CD4-positive, alpha-beta T cell treated with Interleukin-4 for 4 hours (primary cell): ENCODE measurements at places on chromosomes 11 and 22.

GRCh38 chr11:83736684-83737083, 450.5 kb upstream of the CCDC90B start:
- DNase-seq = no peak

- DNase-seq = no peak
These were observed 429.3 kb upstream of the FAT3 start for GRCh38 chr11:91795139-91795887.

DNA sequence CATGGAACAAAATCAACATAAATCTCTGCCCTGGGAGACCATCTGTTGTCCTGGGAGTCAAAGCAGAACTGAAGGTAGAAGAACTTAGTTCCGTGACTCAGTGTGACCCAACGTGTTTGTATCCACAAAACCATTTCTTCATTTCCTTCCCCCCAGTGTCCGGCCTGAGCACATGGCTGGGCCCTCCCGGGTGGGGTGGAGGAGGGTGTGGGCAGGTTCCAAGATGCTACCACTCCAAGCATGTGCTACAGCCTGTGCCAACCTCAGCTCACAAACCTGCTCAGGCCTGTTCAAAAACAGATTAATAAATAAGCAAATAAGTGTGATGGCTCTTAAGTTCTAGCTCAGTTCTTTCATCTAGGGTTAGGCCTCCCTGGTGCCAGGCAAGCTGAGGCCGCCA, 55.3 kb downstream of the SHANK2 start:
- DNase-seq = no peak

DNA sequence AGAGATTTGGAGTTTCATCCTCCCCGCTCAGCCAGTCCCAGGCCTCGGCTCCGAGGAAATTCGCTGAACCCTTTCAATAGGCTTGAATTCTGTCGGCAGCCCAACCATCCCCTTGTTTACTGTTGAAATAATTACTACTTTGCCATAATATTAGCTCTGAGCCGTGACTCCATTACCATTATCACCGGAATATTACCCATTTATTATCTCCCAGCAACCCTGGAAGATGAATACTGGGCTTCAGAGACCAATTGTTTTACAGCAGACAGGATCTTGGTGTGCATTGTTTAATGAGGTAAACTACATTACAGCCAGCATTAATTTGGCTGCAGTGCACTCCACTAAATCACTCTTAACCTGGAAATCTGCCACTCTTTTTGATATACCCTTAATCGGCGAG, 867.4 kb downstream of the NTM start:
- DNase-seq = no peak

- no peak for DNase-seq
These were observed 11.5 kb downstream of the CD44 start for GRCh38 chr11:35150454-35150853.

DNA sequence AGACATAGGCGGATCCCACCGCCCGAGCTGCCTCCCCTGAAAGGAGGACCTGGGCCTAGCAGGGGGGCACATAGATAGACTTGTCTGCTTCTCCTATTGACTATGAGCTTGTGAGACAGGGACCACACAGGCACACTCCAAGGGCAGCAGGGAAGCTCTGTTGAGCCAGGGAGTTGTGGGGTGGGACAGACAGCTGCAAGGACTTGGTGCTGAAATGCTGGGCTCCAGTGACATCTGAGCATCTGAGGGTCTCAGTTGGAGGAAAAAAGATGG, 53.4 kb upstream of the ANO1 start:
- no peak for DNase-seq

DNA sequence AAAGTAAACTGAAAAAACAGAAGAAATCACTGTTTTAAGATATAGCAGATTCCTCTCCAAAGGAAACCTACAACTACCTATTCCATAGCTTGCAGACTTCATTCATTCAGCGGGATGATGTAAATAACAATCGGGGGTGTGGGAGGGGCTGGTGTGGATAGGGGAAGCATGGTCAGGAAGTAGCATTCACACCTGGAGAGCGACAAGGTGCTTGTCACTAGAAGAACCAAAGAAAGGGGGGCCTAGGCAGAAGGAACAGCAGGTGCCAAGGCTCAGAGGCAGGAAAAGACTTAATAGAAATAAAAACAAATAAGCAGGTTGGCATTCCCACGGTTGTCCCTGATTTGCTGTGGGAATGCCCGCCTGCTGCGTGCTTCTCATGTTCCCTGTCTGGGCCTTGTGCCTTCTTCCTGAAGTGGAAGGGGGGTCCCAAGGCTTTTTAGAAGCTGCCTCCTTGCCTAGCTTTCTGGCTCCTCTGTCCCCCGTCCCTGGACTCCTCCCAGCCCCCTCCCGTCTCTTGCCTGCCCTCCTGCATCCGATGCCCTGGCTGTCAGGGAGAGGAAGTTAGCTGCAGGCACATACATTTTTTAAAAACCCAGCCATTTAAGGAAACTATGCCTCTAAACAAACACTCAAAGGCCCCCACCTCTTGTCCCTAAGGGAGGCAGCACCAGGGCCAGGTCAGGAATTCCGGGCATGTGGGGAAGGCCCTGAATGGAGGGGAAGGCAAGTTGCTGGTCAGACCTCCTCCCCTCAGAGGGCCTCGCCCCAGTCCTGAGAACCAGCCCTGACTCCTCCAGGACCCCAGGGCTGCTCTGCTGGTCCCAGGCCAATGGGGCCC, 54.7 kb upstream of the PRDM11 start:
- no peak for DNase-seq

GRCh38 chr11:14065681-14066080, 103.2 kb downstream of the SPON1 start:
- DNase-seq = no peak

- no peak for DNase-seq
These were observed 190.6 kb downstream of the IGLL1 start for GRCh38 chr22:23389271-23390071.
